Renal pelvis (tissue), 12 donors: ENCODE measurements at places on chromosomes 11 and 22.

DNA sequence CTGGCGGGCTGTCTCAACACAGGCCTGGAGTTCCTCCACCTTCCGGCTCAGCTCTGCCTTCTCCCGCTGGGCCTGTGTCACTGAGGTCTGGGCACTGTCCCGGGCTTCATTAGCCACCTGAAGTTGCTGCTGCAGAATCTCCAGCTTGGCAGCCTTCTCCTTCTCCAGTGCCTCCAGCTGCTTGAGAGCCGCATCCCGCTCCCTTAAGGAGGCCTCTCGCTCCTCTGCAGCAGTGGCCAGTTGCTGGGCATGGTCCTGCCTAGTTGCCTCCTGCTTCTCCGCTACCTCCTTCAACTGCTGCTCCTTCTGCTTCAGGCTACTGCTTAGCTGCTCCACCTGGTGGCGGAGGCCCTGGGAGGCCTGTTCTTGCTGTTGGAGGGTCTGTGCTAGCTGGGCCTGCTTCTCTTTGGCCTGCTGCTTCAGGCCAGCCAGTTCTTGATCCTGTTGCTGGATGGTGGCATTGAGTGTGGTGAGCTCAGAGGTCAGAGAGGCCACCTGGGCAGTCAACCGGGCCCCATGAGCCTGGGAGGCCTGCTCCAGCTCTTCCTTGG lies 16.9 kb downstream of the IL18BP start:
- DNase-seq = no peak

GRCh38 chr11:60390419-60390818 lies 5.8 kb upstream of the MS4A14 start:
- no peak for DNase-seq

- no peak for DNase-seq
Observed at GRCh38 chr11:68120273-68121066, 718 bp downstream of the CHKA start.

GRCh38 chr22:20738394-20739089 lies 35.4 kb upstream of the SERPIND1 start:
- DNase-seq = no peak

- no peak for DNase-seq
Observed at GRCh38 chr11:41281131-41281742, 178.2 kb downstream of the LRRC4C start.

GRCh38 chr22:40179526-40179925 lies 1.8 kb downstream of the TNRC6B start:
- DNase-seq = no peak

DNA sequence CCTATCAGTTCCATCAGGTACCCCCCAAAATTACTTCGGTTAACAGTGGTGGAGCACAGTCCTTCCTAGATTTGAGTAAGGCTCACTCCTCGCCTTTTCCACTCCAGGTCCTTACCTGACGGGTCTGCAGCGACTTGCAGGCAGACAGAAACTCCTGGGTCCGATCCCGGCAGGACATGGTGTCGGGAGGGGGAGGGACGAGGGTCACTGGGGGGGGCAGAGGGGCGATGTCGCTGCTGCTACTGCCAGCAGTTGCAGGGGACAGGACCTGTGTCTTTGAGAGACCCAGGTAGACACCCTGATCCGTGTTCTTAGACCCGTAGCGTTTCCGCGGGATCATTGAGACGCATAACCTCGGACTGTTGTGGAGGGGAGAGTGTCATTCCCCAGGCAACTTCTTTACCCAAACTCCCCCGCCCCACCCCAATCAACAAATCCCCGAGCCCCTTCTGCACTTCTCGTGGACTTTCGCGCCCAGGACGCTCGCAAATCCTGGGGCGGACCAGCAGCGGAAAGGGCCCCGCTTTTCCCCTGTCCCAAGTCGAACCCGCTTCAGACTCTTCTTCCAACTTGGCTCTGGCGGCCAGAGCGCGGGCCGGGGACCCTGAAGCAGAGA lies 839 bp downstream of the STX5 start:
- peak; percentile 77 for DNase-seq

DNA sequence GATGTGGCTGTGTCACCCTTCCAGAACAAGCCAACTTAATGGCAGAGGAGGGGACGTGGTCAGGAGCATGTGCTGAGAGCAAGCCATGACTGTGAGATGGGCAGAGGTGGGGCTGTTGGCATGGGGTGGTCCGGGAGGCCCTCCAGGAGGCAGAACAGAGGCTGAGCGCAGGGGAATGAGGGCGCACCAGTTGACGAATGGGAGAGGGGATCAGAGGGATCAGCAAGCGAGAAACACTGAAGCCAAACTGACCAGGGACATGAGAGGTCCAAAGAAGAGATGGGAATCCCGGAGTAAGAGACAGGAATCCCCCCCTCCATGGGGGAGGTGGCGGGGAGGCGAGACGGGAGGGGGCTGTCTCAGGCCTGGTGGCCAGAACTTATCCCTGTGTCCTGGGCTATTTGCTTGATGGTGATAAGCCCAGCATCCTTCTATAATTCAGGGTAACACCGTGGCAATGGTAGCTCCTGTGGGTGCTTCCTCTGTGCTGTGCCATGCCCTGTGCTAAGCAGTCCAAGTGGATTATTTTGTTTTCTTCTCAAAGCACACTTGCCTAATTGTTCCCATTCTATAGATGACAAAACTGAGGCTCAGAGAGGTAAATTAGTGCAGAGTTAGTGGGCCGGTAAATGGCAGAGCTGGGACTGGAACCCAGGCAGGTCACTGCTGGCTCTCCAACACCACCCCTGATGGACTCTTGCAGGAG lies 83.4 kb upstream of the SHISAL1 start:
- DNase-seq = no peak

DNA sequence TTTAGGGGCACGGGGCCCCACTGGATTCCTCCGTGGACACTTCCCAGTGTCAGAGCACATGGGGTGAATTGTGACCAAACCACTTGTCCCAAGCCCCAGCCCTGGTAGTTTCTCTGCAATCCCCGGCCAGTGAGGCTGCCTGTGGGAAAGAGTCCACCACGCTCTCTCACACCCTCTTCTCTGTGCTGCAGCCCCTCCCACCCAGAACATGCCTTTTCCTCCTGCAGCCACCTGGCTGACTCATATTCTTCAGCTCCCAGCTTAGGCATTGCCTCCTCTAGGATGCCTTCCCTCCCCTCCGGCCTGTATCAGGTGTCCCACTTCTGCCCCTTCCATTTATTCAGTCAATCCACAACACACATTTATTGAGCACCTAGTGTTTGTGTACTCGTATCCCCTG lies 5.4 kb upstream of the RPS6KB2 start:
- DNase-seq = no peak

DNA sequence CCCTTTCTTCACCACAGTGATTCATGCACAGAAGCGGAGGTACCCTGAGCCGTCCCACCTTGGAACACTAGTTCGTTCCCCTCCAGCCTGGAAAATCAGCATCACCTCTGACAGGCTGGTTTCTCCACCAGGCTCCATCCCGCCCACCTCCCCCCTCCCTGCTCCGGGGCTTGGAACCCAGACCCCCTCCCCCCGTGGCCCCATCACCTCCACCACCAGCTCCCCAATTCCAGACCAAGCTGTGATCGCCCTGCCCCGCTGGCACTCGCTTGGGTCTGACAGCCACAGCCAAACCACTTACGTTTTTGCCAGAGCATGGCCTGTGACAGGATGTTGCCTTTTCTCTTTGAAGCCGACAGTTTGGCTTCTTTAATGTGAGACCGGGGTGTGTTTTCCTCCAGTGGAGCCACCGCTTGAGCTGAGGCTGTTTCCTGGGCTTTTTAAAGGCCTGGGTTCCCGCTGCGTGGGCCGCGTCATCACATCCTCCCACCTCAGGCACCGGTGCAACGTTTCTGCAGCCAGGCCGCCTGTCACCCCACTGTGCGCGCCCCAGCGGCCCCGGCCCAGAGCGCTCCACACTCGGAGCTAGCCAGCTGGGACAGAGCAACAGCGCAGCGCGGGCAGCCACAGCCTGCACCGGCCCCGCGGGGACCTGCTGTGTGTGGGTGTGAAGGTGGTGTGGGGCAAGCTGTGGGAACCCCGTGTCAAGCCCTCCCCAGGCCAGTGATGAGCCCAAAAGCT lies at the start of gene POU2AF1:
Gene POU2AF1, minus strand, starts transcription at position 415 of the 741 bp plus-strand sequence. Its CDS starts 98 bp downstream, at position 317.
- peak; percentile 42 for DNase-seq

- no peak for DNase-seq
Observed at GRCh38 chr11:112310419-112310818, 49.8 kb upstream of the PLET1 start.

DNA sequence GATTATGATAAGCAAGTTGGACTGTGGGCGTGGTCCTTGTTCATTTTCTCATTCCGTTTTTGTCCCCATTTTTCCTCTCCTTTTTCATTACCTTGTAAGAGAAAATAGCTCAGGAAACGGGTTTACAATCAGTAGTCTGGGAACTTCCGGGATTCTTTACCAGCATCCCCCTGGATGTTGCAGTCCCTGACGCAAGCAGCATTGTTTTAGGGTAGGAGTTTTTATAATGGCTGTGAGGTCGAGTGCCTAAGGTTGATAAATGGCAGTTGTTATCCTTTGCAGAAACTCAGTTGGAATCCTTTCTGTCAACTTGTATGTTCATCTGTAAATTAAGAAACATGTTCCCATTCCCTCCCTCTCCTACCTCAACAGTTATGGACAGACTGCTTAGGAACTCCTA lies 68.3 kb downstream of the ARHGEF12 start:
- no peak for DNase-seq

GRCh38 chr22:35172442-35172841 lies 84.9 kb upstream of the HMGXB4 start:
- DNase-seq = no peak

DNA sequence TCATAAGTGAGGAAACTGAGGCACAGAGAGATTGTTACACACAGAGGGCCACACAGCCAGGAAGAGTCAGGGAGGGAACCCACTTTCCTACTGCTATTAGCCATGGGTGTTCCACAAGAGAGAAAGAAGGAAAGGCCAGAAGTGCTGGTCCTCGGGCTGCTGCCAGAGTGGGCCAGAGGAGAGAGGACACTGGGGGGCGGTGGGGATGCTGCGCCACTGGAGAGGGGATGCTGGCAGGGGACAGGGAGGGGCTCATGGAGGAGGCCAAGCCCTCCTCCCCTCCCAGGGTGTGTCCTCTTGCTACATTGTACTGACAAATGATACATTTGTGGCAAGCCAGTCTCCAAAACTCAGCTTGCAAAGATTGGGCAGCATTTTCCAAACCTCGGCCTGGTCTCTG lies 9.9 kb downstream of the IL10RA start:
- no peak for DNase-seq

GRCh38 chr11:73652046-73652730 lies 5.8 kb downstream of the PLEKHB1 start:
- DNase-seq = peak; percentile 29

- DNase-seq = no peak
Observed at GRCh38 chr11:119300198-119300964, 16.5 kb downstream of the MCAM start.

DNA sequence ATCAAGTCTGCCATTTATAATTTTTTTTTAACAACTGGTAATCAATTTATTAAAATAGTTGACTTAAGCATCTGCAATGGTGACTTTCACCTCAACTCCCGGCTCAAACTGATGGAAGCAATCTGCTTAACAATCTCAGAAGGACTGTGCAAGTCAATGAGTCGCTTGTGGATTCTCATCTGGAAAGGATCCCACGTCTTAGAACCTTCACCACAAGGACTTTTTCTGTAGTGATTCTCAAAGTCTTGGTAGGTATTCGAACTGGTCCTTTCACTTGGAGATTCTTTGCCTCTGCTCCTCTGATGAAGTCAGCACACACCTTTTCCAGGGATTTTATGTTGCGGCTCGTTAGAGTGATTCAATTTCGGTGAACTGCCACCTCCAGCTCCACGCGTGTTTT lies 7.3 kb downstream of the RSF1 start:
- no peak for DNase-seq

DNA sequence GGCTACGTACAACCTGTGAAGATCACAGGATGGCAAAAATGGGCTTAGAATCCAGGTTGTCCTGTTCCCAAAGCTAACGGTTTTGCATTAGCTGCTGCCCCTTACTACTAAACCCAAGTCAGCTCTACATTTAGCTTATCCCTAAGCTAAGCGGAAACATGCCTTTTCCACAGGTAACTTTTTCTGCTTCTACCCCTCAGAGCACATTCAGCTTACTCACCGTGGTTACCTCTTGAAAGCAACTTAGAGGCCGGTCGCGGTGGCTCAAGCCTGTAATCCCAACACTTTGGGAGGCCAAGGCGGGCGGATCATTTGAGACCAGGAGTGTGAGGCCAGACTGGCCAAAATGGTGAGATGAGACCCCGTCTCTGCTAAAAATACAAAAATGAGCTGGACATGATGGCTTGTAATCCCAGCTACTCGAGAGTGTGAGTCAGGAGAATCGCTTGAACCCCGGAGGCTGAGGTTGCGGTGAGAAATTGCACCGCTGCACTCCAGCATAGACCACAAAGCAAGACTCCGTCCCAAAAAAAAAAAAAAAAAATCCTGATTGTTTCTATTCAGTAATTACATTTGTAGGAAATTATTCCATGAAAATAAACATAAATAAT lies 790 bp upstream of the TMEM41B start:
- no peak for DNase-seq

GRCh38 chr11:112361396-112361795 lies 100.7 kb upstream of the PLET1 start:
- no peak for DNase-seq

DNA sequence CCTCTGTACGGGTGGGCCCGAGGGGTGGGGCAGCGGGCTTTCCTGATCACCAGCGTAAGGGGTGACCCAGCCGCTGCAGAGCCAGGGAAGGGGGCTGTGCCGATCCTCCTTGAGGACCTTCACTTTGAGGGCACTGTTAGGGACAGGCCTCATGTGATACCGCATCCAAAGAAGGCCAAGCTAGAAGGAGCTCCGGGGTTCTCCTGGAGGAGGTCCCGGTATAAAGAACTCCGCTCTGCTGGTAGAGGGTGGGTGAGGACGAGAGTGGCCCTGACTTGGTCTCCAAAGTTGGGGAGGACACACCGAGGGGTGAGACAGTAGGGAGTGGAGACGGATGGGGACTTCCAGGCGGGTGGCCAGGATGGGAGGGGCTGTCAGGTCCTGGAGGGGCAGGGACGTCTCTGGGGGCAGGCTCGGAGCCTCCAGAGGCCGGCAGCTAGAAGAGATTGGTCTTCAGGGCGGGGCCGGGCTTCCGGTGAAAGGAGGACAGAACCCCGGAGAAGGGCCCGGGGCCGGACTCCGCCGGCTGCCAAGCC lies 4.6 kb downstream of the PHOX2A start:
- no peak for DNase-seq

DNA sequence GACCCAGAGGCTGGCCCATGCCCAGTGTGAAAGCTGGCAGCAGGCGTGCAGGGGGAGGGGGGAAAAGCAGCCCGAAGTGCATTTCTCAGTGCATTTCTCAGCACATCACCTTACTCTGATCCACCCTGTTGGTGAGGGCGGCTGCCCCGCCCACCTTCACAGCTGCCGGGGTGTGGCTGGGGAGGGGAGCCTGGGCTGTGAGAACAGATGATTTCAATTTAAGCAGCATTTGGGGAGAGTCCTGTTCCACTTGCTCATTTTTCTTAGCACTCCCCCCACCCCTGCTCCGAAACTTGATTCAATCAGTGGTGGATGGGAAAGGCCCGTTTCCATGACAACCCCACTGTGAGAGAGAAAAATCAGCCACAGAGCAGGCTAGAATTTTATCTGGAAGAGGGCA lies 84.8 kb downstream of the SNX19 start:
- no peak for DNase-seq

GRCh38 chr11:78694152-78694551 lies 119.5 kb upstream of the NARS2 start:
- DNase-seq = no peak
